DMS53 (cell line): ENCODE measurements at places on chromosomes 12 and 14.
A peak's percentile ranks its signal among the peaks of the same experiment; 100 is the strongest.

- peak; percentile 71 for DNase-seq
Measured at GRCh38 chr14:91252871-91253794, 8.6 kb upstream of the GPR68 start.

DNA sequence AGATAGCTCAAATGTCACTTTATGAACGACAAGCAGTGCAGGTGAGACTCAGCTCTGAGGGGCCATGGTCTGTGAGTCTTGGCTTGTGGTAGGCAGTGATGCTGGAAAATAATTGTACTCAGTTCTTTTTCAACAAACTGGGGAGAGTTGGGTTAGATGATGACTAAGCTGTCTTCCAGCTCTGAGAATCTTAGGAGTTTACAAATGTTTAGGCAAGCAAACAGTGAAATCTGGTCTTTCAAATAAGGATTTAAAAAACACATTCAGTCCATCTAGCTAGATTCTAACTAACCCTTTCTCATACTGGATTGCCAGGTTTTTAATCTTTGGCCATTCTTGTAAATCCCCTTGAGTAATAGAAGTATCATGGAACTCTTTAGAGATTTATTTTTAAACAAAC, 3.4 kb downstream of the PHC1 start:
- DNase-seq, result no peak

GRCh38 chr12:8564656-8565055, 24.0 kb upstream of the CLEC4E start:
- peak; percentile 83 for DNase-seq

DNA sequence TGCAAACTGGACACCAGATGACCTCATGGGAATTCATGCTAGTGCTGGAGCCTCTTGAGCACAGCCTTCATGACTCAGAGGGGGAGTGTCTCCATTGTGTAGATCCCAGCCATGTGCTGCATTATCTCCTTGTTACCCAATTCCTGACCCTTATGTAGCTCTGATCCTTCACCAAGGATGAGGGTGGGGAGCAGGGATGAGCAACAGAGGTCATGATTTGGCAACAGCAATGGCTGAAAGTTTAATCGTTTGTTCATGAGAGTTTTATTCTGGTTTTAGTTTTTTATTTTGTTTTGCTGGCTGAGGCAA, 9.5 kb upstream of the BDKRB1 start:
- DNase-seq, result peak; percentile 85

DNA sequence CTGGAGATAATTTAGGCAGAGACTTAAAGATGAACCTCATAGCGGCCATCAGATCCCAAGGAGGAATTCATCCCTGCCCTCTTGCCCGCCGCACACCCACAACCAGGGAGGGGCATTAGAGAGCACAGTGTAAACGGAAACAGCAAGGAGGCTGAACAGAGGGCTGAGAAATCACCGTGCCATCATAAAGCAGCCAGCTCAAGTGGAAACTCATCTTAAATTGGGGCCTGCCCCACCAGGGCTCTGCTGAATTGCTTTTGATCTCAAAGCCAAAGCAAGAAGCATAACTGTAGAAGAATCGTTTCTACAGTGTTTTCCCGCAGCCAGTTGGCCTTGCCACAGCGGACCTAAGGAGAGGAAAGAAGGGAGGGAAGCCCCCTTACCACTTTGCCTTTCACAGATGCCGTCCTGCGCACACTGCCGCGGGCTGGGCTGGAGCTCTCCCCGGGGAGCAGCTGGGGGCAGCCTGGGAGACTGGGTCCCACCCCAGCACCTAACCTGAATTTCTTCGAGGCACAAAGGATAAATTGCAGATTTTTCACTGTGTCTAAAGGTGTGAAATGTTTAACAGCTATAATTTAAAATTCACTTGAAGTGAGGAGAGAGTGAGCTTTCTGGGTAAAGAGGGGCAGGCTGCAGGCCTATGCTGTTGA, 51.8 kb upstream of the MMP17 start:
- no peak for DNase-seq

DNA sequence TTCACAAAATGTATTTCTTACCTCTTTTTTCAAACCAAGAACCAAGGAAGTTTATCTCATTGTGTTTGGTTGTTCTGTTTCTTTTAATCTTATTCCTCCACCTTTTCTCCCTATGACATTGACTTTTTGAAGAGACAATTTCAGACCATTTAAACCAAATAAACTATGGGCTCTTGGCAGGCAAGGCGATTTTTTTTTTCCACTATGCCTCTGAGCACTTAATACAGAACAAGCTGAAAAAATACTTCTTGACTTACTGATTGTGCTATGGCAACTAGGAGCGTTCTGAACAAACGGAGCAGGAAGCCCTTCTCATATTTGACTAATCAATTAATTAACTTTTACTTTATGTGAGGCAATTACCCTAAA, 98.0 kb downstream of the ZNF664 start:
- DNase-seq, result no peak

DNA sequence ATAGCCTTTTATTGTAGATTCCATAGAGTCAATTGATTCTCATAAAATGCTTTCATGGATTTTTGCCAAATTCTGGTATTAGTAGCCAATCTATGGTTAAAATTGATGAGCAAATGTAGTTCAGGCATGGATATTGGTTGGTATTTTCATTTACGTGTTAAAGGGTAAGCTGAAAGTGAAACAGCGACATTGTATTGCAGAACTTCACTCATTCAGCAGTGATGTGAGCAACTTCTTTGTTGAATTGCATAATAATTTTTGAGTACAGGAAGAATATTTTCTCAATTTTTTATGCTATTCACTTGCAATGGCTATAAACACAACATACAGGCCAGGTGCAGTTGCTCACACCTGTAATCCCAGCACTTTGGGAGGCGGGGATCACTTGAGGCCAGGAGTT, 24.2 kb upstream of the FAM222A start:
- DNase-seq, result no peak

- DNase-seq, result peak; percentile 79
Measured at GRCh38 chr12:6871052-6871957, 1.8 kb downstream of the SPSB2 start.

DNA sequence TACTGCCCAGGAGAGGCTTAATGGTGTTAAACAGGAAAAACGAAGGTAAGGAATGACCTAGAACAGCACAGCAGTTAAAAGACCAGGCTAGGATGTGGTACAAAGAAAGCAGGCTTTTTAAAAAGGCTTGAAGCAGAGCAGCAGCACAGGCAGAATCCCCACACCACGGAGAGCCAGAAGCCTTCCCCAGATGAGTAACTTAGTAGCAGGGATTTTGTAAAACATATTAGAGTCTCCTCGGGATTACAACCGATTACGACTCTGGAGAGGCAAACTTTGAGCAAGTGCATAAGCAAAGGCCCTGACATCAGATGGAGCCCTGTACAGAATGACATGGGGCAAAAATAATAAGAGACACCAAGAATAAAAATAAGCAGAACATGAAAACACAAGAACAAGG, 37.1 kb upstream of the DHRS4 start:
- DNase-seq, result no peak

GRCh38 chr12:84619053-84619571, 293.5 kb downstream of the SLC6A15 start:
- DNase-seq, result peak; percentile 41

DNA sequence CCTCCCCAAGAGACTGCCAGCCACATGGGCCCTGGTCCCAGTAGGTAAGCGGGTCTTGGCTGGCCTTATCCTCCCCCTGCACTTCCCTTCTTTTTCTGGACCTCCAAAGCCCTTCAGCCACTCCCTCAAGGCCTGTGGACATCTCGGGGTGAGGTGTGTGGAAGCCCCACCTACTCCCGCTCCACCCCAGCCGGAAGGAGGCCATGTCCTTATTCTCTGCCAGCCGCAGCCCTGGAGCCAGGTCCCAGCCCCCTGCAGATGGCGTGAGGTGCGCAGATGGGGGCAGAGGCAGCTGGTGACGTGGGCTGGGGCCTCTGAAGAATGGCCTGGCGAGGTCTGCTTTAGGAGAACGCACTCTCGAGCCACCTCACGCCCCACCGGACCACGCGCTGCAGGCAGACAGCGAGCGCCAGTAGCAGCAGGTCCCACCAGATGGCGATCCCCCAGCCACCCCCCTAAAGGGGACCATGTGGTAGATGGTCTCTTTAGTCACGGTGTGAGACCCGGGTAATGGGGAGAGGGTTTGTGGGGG, 167.1 kb downstream of the TSPAN9 start:
- no peak for DNase-seq

DNA sequence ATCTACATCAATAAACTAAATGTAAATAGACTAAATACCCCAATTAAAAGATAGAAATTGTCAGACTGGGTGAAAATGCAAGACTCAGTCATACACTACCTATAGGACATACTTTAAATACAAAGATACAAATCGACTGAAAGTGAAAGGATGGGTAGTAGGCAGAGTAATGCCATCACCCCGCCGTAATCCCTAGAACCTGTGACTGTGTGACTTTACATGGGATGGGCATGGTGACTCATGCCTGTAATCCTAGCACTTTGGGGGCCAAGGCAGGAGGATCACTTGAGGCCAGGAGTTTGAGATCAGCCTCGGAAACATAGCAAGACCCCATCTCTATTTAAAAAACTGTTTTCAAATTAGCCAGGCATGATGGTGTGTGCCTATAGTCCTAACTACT, 2.6 kb upstream of the EVL start:
- no peak for DNase-seq

- peak; percentile 70 for DNase-seq
Measured at GRCh38 chr12:110282956-110283817, 2.1 kb downstream of the ATP2A2 start.

DNA sequence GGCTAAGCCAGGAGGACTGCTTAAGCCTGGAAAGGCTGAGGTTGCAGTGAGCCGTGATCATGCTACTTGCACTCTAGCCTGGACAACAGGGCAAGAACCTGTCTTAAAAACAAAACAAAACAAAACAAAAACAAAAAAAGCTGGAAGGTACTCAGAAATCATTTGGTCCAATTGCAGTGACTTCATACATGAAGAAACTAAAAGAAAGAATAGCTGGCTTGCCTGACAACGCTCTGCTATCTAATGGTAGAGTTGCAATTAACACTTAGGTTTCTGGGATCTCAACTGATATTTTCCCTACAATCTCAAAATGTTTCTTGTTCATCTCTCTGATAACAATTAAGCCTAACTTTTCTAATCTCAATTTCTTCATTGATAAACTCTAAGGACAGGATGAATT, 13.7 kb downstream of the EEA1 start:
- DNase-seq, result no peak

DNA sequence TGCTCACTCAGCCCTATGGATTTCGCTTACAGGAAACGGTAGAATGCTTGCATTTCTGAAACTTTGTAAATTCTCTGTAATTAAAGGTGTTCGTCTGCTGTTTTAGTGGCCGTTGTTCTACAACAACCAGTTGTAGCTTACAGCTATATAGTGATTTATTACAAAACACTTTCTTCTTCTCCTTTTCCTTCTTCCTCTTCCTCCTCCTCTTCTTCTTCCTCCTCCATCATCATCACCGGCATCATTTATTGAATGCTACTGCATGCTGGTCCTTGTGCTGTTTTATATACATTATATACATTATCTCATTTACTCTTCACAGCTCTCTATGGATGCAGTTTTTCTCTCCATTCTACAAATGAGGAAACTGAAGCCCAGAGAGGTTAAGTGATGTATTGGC, 6.4 kb downstream of the ETV6 start:
- DNase-seq, result no peak

DNA sequence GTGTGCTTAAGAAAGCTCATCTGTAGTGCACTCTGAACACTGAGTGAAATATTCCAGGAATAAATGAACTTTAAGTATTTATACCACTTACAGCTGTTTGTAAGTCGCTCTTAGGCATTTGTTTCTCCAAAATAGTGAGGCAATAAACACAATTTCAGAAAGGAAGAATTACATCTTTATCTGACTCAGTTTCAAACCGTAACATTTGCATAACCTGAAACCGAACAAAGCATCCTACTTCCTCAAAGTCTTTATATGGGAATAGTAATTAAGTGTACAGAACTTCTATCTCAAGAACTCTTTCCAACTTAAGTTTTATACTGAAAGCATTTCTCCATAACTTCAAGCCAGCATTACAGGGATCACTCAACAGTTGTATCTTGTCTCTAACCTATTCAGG, 58.4 kb downstream of the SOX5 start:
- no peak for DNase-seq

DNA sequence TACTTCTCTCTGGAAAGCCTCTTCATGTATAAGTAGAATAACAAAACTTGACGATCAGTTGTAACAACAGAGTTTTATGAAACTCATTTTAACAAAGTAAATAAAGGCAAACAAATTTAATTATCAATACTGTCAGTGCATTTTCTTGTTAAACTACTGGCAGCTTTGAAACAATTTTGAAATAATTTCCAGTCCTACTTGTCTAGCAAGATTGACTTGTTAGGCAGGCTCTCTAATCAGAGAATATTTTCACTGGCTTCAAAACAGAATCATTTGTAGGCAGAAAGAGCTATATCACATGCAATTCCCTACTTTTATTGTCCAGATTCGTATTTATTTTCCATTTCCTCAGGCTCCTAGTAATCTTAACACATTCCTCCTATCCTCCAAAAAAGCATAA, 45.9 kb upstream of the SLC6A13 start:
- DNase-seq, result no peak

GRCh38 chr14:69351385-69351784, 46.7 kb downstream of the ERH start:
- DNase-seq, result no peak

- DNase-seq, result no peak
Measured at GRCh38 chr14:61406198-61406597, 84.8 kb downstream of the PRKCH start.

DNA sequence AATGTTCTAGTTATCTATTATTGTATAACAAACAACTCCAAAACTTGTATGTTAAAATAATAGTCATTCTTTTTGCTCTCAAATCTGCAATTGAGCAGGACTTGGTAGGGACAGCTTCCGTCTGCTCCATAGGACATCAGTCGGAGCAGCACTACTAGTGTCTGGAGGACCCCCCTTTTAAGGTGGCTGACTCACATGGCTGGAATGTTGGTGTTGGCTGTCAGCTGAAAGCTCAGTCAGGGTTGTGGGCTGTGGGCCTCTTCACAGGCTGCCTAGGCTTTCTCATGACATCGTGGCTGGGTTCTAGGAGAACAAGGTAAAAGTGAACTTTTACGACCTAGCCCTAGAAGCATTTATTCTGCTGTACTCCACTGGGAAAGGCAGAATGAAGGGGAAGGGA, 160.6 kb downstream of the ANO4 start:
- no peak for DNase-seq

GRCh38 chr14:32404784-32405573, 75.9 kb downstream of the AKAP6 start:
- no peak for DNase-seq

DNA sequence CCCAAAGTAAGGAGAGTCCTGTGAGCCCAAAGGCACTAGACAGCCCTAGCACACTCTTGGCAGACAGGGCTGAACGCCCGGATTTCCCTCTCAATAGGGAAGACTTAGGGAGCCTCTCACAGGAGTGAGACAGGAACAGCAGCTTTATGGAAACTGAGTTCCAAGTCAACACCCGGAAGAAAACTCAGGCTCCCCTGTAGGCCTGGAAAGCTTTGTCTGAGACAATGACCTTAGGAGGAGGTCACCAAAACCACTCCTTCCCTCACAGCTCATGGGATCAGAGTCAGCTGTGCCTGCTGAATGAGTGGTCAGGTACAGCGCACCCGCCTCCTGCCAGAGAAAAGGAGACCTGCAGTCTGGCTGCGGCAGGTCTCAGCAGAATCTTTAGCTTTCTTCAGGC, 229.5 kb downstream of the CACNA1C start:
- DNase-seq, result no peak
